Calu3 (cell line): ENCODE measurements at places on chromosomes 7 and 10. TPM values are rescaled to one million over a fixed set of nuclear protein-coding genes. Genes with fewer than 3 reads are reported as not detected.

Gene DPCD
- total RNA-seq: 11.7 and 12.5 TPM in 2 replicates

- peak; percentile 29 for DNase-seq
These were observed 766 bp downstream of the BAMBI start for GRCh38 chr10:28677888-28678686.

GRCh38 chr10:61835069-61835945 lies 66.2 kb upstream of the ARID5B start:
- peak; percentile 58 for DNase-seq

DNA sequence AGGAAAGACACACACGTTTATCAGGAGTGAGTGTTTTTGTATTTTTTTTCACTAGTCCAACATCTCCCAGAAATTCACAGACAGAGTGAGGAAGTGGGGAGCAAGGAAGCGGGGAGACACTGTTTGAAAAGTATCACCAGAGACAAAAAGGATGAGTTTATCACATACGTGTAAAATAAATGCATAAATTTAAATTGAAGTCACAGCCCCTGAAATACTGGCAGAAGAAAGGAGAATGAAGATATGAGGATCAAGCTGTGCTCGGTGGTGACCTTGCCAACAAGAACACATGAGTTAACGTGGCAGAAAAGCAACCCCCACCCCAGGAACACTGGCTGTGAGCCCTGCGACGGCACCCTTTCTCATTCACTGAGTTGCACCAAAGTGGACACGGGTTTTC lies 317.2 kb upstream of the AOAH start:
- no peak for DNase-seq

DNA sequence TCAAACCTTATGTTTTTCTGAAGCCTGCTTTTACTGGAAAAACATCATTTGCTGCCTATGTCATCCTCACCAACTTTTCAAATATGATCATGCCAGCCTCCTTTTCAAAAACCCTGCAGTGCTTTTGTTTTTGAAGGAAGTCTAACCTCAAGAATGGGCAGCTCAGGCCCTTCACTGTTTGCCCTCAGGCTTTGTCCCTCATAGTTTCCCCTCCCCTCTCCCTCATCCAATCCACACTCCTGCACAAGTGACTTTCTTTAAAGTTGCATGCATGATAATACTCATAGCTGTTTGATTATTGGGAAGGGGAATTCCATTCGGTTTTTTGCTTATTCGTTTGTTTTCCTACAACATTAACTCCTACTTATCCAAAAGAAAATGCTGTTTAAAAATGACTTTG lies 219.4 kb downstream of the SEMA3E start:
- no peak for DNase-seq
